Eye (tissue), 1 donor: ENCODE measurements at places on chromosomes 2 and 18.
A peak's percentile ranks its signal among the peaks of the same experiment; 100 is the strongest.

DNA sequence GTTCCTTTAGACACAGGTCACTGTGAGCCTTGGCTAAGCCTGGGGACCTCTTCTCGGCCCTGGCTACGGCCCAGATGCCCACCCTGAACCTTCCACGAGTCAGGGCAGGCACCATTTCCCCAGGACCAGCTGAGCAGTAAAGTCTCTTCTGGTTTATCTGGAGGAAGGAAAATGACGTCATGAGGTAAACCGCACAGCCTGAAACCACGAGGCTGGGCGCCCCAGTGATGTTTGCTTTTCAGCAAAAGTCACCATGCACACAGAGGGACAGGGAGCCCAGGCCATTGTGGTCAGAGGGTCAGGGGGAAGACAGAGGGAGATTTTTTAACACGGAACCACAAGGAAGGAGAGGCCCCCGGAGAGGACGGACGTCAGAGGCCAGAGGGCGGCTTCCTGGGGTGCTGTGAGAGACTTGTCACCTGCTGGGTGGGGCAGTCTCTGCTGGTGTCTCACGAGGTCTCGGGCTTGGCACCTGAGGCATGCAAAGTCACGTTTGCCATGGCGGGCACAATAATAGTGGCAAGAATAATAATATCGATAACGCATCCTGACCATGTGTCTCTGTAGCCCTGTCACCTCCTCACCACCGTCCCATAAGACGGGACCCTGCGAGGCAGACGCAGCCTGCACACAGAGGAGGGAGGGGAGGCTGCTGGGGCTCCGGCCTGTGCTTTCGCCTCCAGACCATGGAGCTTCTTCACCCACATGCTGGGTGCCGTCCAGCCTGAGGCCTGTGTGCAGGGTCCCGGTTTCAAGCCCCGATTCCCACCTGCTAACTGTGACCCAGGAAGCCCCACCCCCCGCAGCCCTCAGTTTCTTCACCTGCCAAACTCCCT lies 33.2 kb upstream of the FOSL2 start:
- no peak for DNase-seq

DNA sequence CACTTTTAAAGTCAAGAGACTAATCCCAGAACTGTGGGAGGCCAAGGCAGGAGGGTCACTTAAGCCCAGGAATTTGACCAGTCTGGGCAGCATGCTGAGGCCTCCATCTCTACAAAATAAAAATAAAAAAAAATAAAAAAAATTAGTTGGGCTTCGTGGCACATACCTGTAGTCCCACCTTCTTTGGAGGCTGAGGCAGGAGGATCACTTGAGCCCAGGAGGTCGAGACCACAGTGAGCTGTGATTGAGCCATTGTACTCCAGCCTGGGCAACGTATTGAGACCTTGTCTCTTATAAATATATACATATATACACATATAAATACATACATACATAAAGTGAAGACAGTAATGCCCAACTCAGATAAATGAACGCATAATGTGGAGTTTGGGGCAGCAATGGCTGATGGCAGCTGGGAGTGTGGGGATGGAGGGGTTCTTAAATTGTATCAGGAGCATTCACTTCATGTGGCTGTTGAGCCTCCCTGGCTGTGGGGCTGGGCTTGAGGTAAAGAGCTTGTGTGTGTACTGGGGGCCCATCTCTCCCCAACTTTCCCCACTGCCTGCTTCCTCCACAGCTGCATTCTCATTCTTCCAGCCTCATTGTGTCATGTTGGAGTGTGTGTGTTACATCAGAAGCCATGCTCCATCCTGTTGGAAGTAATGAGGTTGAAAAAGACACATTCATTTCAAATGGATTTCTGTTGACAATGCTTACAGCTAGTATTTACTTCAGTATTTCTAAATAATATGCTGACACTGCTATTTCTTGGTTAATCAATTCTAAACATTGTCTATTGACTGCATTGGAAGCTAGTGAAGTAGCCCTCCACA lies 96.5 kb upstream of the HS6ST1 start:
- DNase-seq = no peak

DNA sequence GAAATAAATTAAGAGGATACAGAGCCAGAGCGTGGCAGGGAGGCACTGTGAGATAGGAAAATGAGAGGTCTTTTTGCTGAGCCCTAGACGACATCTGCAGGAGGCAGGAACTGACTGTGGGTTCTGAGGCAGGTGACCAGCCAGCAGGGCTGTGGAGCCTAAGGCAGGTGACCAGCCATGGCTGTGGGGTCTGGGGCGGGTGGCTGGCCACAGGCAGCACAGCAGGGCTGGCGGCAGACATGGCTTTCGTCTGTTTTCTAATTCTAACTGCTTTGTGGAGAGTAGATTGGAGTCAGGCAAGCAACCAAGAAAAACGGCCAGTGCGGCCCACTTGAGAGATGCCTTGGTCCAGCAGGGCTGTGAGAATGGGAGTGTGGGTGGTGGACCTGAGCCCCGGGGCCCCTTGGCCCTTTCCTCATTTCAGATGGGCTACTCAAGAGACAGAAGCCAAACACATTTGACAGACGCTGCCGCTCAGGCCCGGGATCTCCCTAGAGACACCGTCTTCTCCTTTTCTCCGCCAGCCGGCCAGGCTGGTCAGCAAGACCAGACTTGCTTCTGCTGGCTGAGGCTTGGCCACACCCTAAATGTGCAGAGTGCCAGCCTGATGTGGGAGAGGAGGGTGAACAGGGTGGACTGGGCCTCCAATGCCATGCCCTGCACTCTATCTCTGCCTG lies 19.7 kb upstream of the GNAL start:
- no peak for DNase-seq

GRCh38 chr2:222572751-222573174 lies 83.1 kb downstream of the FARSB start:
- DNase-seq = peak; percentile 56

GRCh38 chr18:51655327-51655698 lies 457.8 kb upstream of the MEX3C start:
- DNase-seq = no peak

GRCh38 chr2:160328811-160329527 lies 128.9 kb upstream of the ITGB6 start:
- DNase-seq = peak; percentile 20

GRCh38 chr2:62705859-62706720 lies 577 bp downstream of the EHBP1 start:
- peak; percentile 90 for DNase-seq

DNA sequence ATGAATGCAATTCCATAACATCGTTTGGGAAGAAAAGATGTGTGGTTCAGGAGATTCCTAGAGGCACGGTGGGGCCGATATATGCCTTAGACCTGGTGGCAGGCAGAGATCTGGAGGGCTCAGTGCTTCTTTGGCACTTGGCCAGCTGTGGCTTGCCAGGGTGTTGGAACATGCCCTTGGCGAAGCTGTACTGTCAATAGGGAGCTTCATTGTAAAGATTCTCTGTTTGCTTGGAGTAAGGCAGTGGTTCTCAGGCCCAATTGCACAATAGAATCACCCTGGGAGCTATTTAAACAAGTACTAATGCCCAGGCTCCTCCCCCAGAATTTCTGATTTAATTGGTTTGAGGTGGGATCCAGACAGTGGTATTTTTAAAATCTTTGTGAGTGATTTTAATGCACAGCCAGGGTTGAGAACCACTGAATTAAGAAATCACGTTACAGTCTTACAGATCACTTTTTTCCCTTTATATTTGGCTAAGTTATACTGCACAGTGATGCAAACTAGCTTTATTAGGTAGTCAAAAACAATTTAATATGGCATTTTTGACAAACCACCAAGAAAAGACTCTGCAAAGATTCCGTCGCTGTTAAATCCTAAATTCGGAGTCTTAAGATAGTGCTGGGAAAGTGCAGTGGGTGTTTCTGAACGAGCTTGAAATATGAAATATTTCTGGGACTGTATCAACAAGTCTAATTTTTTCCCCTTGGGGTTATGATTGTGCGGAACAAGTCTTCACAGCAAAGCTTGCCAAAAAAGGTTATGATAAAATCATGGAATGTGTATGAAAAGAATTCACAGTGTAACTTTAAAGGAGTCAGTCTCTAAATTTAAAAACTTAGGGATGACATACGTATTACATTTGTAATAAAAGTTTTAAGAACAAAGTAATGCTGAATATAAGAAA lies 78.0 kb downstream of the CRIM1 start:
- DNase-seq = peak; percentile 56

DNA sequence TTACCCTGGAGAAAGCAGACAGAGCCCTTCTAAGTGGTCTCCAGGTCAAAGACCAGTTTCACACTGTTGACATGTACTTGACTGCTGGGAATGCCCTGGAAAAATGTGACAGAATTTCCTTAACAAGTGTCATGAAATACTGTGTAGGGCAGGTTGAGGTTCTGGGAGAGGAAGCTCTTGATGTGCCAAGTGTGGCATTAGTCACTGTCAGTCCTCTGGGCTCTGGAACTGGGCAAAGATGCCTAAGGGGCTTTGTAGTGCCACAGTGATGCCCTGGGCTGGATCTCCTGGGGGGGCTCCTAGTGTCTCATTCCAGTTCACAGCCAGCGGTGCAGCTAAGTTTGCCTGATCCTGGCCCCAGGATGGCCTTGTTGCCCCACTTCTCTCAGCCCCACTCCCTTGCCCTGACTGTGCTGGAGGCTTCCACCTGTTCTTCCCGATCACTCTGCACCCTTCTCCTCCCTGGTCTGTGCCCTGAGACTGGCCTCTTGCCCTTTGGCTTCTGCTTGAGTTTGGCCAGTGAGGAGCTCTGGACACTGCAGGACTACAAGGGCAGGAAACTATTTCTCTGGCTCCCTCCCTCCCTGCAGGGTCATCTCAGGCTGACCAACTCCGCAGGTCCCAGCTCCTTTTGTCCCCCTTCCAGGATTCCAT lies 27.0 kb upstream of the FAM124B start:
- no peak for DNase-seq

GRCh38 chr2:129765678-129766351 lies 213.7 kb upstream of the RAB6C start:
- peak; percentile 38 for DNase-seq

GRCh38 chr18:38077229-38077628 lies 511.6 kb upstream of the CELF4 start:
- peak; percentile 31 for DNase-seq

DNA sequence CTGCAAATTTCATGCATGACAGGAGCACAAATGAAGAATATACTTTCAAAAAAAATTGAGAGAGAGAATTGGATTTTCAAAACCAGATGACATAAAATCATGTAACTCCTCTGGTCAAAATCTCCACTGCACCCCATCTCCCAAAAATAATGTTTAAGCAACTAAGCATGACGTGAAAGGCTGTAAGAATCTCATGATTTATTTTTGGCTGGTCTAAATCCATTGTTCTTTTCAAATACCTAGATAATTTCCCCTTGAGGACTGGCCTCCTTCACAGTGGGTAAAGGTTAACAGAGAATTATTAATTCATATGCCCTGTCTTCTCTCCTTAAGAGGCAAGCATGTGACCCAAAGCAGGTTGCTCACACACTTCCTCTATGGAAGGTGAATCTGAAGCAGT lies 101.5 kb upstream of the CCDC195 start:
- DNase-seq = no peak

DNA sequence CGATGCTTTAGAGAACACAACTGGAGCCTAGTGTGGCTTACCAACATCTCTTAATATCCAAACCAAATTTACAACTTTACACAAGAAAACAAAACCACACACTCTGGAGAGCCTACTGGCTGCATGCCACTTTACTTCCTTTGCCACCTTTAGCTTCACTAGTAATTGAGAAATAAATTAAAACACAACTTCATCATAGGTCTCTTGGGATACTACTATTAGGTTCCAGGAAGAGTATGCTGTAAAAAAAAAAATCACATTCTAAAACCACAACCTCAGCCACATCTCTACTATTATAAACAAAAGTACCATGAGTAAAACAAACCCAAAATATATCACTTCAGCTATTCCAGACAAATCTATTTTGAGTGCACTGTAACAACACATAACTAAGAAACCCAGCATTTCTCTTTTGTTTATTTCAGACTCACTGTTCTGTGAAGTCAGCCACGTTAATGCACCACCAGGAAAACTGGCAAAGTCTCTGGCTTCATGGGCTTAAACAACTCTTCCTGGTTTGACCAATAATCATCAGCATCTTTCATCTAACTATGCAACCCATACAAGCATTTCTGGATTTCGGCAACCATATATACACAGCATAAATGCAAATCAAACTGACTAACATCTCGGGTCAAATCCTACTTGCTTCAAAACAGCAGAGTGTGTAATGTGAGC lies 59.1 kb downstream of the REV1 start:
- peak; percentile 24 for DNase-seq

DNA sequence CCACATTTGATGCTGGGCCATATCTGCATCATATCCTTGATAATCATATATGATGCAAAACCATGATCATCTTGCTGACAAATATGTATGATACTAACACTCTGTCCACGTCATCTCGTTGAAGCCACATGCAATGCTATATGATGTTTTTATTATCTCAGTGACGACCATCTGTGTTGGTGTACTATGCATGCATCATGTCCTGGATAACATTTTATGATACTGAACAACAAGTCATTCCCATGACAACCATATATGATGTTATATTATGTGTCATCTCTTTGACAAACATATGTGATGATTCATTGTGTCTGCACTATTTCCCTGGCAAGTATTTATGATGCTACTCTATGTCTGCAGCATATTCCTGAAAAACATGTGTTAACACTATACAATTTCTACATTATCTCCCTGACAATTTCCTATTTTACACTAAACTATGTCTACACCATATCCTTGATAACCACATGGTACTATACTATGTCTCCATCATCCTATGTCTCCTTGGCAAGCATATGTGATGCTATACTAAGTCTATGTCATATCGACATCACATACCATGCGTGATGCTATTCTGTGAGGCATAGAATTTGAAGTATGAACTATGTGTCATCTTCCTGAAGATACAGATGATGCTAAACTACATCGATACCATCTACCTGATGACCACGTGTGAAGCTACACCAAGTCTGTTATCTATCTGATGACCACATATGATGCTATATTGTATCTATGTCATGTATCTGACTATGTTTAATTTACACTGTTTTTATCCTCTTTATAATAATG lies 37.0 kb downstream of the DAW1 start:
- no peak for DNase-seq

DNA sequence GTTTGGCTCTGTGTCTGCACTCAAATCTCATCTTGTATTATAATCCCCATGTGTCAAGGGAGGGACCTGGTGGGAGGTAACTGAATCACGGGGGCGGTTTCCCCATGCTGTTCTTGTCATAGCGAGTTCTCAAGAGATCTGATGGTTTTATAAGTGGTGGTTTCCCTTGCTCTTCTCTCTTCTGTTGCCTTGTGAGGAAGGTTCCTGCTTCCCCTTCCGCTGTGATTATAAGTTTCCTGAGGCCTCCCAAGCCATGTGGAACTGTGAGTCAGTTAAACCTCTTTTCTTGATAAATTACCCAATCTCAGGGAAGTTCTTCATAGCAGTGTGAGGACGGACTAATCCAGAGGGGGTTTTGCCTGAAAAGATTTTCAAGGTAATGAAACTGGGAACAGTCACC lies 245.4 kb downstream of the GALR1 start:
- DNase-seq = no peak

DNA sequence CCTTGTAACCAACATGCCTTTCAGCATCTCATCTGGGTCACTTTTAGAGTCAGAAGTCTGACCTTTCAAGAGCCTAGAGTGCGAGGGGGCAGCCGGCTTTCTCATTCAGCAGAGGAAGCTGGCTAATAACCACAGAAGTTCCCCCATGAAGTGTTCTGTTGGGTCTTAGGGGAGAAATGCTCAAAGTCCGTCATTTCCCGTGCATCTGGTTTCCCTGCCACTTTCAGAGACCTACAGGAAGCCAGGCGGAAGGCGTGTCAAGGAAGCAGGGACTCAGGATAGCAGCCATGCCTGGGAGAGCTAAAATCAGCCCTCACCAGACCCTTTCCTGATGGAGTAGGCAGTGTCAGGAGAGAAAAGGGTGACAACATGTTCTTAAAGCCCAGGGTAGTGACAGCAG lies 301.8 kb upstream of the ID2 start:
- no peak for DNase-seq
